Fibroblast of skin of abdomen (primary cell): ENCODE measurements at places on chromosomes 3 and 15.

DNA sequence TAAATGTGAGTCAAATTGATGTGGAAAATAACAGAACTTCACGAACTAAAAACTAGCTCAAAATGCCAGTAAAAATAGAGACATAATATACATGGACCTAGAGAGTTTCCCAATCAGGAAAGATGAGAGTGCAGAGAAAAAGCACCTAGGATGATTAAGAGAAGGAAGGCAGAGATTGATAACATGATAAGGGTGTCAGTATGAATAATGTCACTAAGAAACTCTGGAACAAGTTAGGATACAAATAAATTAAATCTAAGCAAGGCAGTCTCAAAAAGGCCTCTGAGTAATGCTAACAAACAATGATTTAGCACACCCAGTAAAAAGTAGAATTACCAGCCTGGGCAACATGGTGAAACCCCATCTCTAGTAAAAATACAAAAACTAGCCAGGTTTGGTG lies 304.7 kb upstream of the DPPA4 start:
- no peak for DNase-seq

DNA sequence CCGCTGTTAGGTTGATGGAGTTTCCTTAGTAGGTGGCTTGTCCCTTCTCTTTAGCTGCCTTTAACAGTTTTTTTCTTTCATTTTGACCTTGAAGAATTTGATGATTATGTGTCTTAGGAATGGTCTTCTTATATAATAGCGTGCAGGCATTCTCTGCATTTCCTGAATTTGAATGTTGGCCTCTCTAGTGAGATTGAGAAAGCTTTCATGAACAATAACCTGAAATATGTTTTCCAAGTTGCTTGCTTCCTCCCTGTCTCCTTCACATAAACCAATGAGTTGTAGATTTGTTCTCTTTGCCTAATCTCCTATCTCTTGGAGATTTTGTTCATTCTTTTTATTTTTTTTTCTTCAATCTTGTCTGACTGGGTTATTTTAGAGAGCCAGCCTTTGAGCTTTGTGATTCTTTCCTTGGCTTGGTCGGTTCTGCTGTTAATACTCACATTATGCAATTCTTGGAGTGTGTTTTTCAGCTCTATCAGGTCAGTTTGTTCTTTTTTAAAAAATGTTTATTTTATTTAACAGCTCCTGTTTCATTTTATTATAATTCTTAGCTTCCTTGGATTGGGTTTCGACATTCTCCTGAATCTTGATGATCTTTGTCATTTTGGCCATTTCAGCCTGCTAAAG lies 627.9 kb downstream of the SI start:
- peak; percentile 46 for DNase-seq

- peak; percentile 38 for DNase-seq
Observed at GRCh38 chr3:132787616-132788300, 65.5 kb upstream of the NPHP3 start.

DNA sequence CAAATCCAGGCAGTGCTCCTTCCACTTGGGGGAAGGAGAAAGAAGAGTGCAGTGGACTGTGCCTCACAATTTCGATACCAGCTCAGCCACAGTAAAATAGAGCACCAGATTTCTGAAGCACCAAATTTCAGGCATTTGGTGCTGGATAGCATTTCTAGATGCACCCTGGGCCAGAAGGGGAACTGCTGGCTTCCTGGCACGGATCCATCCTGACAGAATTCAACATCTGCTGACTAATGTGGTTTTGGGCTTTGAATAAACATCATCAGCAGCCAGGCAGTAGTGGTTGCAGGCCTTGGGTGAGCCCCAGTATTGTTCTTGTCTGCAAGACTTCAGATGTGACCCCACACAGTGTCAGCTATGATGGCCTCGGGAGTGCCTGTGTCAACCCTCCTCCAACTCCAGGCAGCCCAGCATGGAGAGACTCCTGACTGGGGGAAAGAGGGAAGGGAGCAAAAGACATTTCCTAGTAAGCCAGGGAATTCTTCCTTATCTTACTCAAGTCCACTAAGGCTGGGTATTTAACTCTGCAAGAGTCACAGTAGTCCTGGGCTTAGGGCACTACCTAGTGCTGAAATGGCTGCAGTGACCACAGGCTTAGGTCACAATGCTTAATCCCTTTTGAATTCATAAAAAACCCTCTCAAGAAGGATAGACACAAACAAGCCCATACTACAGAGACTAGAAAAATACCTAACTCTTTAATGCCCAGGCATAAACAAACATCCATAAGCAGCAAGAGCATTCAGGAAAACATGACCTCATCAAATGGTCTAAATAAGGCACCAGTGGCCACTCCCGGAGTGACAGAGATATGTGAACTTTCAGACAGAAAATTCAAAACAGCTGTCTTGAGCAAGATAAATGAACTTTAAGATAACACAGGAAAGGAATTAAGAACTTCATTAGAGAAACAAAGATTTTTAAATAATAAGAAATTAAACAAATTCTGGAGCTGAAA lies 74.7 kb downstream of the SPATA16 start:
- DNase-seq: peak; percentile 66

GRCh38 chr3:18474202-18474601 lies 49.1 kb upstream of the SATB1 start:
- DNase-seq: no peak

DNA sequence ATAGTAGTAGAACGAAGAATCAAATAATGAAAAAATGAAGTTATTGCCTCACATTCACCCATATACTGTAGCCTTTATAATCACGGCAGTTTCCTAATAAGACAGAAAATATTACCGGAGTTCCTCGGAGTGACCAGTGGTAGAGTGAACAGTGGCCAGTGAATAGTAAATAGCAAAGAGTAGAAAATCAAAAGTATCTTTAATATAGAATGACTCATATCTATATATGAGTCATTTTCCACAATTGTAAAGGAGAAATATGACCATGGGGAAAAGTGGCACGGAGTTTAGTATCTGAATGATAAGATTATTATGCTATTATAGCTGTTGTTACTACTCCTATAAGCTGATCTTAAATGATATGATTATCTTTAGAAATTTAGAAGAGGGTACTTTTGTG lies 38.5 kb downstream of the ZBTB20 start:
- no peak for DNase-seq

DNA sequence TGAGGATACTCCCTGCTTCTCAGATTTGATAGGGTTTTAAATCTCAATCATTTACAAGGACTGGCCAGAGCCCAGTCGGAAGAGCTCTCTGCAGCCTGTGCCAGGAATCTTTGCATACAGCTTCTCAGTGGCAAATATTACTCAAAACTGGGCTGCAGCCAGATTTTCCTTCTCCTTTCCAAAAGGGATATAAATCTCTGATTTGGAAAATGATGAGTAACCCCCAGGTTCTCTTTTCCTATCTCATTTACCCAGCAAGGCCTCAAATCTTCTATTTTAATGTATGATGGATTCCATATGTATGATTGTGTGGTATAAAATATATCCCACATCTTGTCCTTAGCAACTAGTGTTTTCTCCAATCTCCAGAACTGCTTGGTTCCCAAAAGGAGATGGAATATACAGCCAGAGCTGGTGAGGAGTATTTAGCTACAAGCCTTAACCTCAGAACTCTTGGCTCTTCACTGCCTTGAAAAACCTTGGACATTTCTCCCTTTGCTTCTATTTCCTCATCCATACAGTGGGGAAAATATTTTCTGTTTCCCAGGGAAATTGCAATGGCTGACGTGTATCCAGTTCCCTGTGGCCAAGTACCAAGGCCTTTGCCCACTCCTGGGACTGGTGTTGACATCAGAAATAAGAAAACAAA lies 114.4 kb downstream of the ATG7 start:
- peak; percentile 89 for DNase-seq

GRCh38 chr3:159947220-159947619 lies 41.4 kb upstream of the IL12A start:
- DNase-seq: peak; percentile 95

DNA sequence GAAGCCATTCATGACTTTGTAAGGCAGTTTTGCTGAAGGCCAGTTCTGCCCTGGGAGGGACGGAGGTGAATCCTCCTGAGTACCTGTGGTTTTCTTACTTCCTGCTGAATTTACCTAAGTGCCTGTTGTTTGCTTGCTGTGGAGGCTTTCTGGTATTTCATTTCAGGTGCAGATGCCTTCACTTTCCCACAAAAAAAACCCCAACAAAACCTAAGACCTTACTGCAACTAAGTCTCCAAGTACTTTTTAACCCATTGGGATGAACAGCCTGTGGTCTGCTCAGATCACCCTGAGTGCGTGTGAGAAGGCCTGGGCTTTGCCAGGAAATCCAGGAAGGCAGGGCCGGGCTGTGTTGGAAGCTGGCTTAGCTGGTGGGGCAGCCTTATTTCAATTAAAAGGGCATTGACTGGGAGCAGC lies 65.3 kb downstream of the IGF1R start:
- DNase-seq: no peak

GRCh38 chr3:44021651-44022594 lies 219.8 kb upstream of the TOPAZ1 start:
- no peak for DNase-seq

- DNase-seq: no peak
Observed at GRCh38 chr3:114685161-114685560, 391.3 kb downstream of the TIGIT start.

GRCh38 chr3:89280301-89280700 lies 172.9 kb downstream of the EPHA3 start:
- no peak for DNase-seq

DNA sequence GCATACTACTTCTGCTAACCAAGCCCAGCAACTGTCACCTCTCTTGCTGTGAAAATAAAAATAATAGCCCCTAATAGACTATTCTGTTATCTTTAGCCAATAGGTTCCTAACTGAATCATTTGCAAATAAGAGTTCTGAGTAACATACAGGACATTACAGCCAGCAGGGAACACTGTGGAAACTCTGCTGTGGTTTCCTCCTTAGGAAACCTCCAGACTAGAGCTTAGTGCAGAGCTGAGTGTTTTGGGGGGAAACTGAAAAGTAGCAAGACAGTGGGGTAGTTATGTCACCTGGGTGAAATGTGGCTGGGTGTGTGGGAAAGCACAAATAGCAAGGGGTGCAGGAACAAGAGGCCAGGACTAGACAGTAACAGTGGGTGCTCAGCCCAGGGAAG lies 32.4 kb downstream of the DZIP1L start:
- no peak for DNase-seq

GRCh38 chr3:127556565-127556964 lies 34.0 kb downstream of the TPRA1 start:
- DNase-seq: no peak

GRCh38 chr3:142902356-142902755 lies 13.5 kb upstream of the PCOLCE2 start:
- DNase-seq: no peak

- DNase-seq: no peak
Observed at GRCh38 chr15:26790118-26790517, 17.3 kb upstream of the GABRB3 start.

GRCh38 chr15:58877999-58878825 lies 55.3 kb downstream of the SLTM start:
- DNase-seq: no peak

DNA sequence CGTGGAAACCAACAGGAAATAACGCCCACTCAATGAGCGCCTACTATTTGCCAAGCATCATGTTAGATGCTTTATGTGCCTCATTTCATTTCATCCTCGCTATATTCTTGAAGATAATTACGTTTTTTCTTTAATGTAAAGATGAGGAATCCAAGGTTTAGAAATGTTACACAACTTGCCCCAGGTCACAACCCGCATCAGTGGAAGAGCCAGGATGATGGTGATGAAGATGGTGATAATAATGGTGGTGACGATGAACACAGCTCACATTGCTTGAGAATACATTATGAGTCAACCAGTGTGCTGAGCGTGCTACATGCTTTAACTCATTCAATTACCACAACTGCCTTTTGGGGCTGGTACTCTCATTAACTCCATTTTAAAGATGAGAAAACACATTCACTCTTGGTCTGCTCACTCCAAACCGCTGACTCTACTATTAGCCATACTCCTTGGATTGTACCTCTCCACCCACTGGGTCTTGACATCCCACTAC lies 21.5 kb upstream of the MYO1E start:
- DNase-seq: no peak

DNA sequence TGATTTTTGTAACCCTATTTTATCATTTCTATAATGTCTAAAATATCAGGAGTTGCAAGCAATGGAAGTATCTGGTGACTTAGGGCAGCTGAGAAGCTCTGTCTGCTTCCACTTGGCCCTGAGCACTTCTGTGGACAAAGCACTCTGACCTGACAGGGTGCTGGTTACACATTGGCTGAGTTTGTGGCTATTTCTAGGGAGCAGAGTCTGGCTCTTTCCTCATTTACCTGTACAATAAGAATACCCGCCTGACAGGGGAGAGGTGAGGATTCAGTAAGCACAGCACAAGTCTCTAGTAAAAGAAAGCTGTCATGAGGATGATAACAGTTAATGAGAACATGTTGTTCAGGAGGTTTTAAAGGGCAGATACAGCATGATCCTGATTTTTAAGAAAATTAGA lies 33.3 kb upstream of the SPESP1 start:
- no peak for DNase-seq

GRCh38 chr15:75738014-75738646 lies 25.5 kb upstream of the CSPG4 start:
- no peak for DNase-seq

GRCh38 chr15:39427705-39428104 lies 153.2 kb upstream of the THBS1 start:
- no peak for DNase-seq

- peak; percentile 18 for DNase-seq
Observed at GRCh38 chr3:52385157-52385556, 59.7 kb downstream of the SEMA3G start.

GRCh38 chr3:157280786-157281185 lies 120.8 kb upstream of the CCNL1 start:
- no peak for DNase-seq

- no peak for DNase-seq
Observed at GRCh38 chr15:26081758-26082220, 218.7 kb upstream of the ATP10A start.

DNA sequence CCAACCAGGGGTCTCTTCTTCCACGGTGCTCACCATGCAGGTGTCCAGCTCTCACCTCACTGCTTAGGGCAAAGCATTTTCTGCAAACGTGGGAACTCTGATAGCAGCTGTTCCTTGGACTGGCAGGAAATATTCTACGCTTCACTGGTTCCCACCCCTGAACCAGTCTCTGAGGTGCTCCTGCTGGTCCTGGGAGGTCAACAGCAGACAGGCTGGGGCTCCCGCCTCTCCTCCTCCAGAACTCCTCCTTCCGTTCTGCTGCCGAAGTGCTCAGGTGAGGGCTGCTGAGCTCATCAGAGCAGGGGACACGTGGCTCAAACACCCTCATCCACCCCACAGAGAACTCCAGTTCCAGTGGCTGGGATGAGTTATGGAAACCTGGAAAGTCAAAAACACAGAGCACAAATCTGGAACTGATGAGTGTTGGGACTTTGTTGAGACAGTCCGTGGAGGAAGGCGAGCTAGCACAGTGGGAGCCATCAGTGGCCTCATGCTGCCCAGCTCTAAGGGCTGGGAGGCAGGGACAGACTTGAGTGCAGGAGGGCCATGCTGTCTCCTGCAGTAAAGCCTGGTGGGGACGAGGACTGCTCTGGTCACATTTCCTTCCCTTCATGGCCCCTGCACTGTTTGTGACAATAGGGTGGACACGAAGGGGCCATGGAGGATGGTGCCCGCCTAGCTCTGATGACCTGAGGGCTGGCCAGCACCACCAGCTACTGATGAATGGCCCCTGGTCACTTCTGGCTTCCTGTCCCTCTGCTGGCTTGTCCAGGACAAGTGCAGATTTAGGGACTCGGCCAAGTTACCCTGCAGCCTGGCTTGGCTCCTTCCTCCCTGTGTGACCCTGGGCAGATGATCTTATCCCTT lies 137.8 kb downstream of the KLF13 start:
- DNase-seq: no peak
